ENCODE measurements at places on chromosomes 3 and 15.
A peak's percentile ranks its signal among the peaks of the same experiment; 100 is the strongest.

DNA sequence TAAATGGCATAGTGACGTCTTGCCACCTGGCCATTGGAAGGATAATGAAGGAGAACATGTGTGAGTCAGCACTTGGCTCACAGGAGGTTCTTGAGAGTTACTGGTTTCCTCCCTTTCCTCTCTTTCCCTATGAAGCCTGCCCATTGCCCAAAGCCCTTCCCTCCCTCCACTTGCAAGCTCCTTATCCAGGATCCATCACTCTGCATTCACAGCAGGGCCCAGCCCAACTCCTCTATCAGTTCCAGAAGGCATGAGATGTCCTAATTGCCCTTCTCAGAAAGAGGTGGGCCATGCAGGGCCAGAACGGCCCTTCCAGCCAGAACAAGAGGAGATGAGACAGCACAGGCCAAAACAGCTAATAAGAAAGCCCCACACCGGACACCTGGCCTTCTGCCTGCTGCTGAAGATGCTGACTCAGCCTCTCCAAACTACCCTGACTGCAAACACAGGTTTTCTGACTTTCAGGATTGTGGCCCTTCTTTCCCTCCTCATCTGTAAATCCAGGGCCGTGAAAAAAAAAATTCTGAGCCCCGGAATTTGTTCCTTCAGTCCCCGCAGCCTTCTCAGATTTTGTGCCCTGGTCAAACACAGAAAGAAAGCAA, 29.7 kb downstream of the HAPLN3 start:
- DNase-seq = no peak

GRCh38 chr3:183239046-183239445, 14.0 kb upstream of the B3GNT5 start:
- no peak for DNase-seq

DNA sequence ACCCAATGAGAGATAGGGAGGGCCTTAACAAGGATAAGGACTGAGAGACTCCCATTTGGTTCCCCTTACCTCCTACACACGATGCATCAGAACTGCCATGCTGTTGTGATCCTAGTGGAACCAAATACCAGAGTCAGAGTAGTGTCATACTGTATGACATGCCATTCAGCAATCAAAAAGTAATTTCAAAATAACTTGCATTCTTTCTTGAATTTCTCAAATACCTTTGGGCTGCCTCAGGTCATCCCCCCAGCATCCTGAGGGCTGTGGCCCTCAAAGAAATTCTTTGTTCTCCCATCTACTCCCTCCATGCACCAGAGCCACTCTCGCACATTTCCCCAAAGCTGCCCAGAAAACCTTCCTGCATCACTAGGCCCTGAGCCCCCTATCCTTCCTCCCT, 68.9 kb upstream of the PPP2R3A start:
- DNase-seq = no peak

DNA sequence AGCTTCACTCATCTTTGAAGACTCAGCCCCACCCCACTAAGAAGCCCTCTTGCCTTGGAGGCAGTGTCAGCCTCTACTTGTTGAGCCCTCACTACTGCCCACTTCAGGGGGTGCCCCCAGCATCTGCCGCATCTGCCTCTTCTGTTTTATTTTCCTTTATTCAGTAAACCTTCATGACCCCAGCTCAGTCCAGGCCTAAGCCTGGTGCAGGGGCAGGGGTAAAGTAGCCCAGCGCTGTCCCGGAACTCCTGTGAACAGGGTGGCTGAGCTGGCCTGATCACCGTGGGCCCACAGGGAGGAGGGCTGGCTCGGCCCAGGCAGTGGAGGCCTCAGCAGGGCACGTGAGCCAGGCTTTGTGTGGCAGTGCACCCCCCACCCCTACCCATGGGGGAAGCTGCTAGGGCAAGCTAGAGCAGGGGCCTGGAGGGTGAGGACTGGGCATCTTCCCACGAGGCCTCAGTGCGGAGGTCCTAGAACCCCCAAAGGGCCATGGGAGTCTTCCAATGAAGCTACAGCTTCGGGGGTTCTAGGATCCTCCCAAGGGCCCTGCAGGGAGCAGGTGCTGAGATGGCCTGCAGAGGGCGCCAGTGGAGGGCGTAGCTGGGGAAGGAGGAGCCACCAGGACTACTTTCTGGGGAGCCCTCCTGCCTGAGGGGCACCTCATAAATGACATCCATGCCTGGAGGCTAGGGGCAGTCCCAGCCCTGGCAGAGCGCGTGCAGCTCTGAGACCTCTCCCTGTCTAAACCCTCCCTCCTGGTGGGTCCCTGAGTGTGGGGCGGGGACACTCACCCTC, 36.0 kb downstream of the TSPAN3 start:
- DNase-seq = no peak

DNA sequence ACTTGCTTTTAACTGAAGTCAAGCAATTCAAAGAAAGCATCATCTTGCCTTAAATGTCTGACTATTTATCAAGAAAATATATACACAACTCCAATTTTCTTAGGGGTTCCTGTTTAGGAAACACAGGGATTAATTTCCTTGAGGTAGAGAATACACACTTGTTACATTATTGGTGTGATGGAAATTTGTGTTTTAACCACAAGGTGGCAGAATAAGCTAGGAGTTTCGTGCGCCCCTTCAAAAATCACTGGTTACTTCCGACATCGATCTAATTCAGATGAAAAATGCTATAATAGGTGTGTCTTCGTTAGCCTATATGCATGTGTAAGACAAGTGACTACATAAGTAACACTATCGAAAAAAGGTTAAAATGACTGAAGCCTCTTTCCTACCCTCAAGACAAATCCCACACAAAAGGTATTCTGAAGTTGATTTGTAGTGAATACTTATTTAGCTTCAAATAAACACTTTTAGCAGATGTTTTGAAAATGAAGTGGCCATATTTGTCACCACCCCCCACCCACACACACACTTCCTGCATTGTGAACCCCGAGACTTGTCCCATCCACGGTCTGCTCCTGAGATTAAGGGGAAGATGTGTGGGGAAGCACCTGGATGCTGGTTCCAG, 246.5 kb downstream of the ROBO1 start:
- DNase-seq = no peak

- DNase-seq = no peak
These were observed 48.1 kb downstream of the APBA2 start for GRCh38 chr15:28933710-28934445.

- DNase-seq = no peak
These were observed 48.3 kb downstream of the CLDN11 start for GRCh38 chr3:170467007-170467406.

DNA sequence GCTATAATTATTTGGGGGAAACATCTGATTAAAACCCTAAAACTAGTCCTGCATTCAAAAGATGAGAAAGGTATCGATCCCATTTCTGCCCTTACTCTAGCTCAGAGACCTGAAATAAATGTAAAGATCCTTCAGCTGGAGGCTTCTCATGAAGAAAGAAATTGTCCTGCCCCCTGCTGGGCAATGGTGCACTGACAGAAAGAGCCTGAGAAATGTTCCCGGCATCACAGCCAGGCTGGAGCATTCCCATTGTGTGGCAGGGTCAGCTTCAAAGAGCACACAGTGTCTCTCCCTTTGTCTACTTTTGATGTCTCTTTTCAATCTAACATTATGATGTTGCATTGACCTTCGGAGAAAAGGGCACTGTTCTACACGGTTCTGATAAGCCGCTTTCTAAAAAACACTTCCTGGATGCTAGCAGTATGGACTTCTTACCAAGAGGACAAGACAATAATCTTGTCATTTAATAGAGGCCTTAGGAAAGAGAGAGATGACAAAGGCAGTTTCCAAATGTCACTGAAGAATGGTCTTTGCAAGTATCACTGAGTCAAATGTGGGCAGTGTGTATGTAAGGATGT, 287.5 kb downstream of the MAGI1 start:
- peak; percentile 25 for DNase-seq

GRCh38 chr3:179681492-179682263, 28.8 kb downstream of the USP13 start:
- DNase-seq = no peak

DNA sequence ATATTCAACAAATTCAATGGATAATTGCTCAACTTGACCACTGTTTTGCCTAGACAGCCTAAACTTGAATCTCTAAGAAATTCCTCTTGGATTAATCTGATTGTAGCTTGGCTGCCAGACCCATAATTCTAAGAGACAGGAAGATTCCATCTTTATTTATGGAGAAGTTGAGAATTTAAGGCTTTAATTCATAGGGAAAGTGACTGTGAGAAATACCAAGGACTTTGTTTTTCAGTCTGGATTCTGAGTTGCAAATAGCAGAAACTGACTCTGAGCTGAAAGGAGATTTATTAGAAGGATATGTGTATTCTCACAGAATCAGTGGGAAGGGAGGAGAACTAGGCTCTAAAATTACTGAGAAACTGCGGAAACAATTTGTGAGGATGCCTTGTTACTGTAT, 195.7 kb downstream of the OXSM start:
- no peak for DNase-seq

DNA sequence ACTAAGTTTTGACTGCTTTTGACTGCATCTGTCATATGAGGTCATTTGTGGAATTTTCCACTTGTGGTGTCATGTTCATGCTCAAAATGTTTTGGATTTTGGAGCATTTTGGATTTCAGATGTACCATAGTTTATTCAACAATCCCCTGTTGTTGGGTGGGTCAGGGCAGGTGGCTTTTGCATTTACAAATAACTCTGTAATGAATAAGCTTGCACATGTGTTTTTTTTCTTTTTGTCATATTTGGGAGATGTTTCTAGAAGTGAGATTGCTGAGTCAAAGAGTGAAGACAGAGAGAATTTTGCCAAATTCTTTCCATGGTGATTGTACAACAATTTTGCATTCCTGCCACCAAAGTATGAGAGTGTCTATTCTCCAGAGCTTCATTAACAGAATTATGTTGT, 62.4 kb upstream of the ADPGK start:
- DNase-seq = no peak

DNA sequence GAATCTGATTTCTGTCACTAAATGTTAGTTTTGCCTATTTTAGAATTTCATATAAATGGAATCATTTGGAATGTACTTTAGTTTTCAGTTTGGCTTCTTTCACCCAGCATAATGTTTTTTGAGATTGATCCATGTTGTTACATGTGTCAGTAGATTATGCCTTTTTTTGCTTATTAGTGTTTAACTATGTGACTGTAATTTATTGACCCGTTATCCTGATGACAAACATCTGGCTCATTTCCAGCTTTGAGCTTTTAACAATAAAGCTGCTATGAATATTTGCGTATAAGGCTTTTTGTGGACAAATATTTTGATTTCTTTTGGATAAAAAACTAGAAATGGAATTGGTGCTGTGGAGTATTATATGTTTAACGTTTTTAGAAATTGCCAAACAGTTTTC, 254.5 kb upstream of the CFAP20DC start:
- no peak for DNase-seq

- no peak for DNase-seq
These were observed 284.5 kb upstream of the SEMA6D start for GRCh38 chr15:47432826-47433225.

Measured in left ventricle myocardium inferior (tissue), 1 donor.